Stimulated activated CD8-positive, alpha-beta memory T cell treated with anti-CD3 and anti-CD28 coated beads, Interleukin-2, amount 100 ng/mL, for 1 hour (primary cell): ENCODE measurements at places on chromosomes 1 and 21.
A peak's percentile ranks its signal among the peaks of the same experiment; 100 is the strongest.

DNA sequence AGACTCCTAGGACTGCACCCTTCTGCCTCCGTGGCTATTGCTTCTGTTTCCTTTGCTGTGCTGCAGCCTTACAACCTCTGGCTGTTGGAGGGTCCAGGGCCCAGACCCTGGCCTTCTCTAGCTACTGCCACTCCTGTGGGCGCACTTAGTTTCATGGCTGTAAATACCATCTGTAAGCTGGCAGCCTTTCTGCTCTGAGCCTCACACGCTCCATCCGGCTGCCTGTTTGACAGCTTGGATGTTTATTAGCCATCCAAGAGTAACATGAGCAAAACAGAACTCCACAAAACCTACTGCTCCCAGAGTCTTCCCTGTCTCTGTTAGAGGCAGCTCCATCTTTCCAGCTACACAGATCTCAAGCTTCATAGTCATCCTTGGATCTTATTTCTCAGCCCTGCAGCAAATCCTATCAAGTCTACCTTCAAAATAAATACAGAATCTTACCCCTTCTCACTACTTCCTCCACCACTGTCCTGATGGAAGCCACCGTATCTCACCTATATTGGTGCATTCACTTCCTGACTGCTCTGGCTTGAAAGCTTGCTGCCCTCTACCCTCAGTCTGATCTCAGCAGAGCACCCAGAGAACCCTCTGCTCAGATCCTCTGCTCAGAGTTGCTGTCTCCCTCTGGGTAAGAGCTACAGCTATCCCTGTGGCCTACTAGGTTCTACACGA lies 19.1 kb downstream of the SLC25A33 start:
- DNase-seq, result no peak

- DNase-seq, result no peak
Measured at GRCh38 chr1:206066479-206067171, 13.7 kb downstream of the RHEX start.

- no peak for DNase-seq
Measured at GRCh38 chr1:34631126-34631525, 123.7 kb upstream of the GJB5 start.

- DNase-seq, result no peak
Measured at GRCh38 chr1:34701326-34702060, 53.4 kb upstream of the GJB5 start.

DNA sequence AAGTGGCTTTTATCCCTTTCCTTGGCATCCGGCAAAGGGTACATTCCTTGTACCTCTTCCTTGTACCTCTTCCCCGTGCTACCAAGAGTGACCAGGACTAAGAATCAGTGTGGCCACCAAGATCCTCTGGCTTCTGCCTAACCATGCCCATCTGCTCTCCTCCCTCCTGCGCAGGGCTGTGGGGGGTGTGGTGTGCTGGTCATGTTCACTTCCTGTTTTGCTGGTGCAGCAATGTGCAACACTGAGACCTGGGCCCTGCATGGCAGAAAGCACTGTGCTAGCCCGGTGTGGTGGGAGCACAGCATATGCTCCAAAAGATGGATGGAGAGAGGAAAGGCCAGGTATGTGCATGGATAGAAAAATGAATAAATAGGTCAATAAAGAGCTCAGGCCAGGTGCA lies 33.3 kb upstream of the TENT5C start:
- peak; percentile 7 for DNase-seq

DNA sequence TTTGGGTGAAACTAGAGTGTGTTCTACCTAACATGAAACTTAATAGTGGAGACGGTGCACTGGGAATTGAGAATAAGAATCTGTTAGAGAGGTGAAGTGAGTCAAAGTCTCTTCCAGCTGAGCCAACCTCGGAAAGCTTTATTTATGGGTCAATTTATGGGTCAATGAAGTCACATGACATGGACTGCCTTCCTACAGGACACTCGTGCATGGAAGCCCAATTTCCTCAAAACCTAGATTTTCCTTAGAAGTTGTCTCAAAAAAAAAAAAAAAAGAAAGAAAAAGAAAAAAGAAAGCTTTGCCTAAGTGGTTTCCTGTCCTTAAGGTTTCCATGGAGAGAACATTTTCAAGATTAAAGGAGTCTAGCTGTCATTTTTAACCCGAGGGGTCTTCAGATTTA lies 26.7 kb downstream of the CACHD1 start:
- DNase-seq, result no peak

DNA sequence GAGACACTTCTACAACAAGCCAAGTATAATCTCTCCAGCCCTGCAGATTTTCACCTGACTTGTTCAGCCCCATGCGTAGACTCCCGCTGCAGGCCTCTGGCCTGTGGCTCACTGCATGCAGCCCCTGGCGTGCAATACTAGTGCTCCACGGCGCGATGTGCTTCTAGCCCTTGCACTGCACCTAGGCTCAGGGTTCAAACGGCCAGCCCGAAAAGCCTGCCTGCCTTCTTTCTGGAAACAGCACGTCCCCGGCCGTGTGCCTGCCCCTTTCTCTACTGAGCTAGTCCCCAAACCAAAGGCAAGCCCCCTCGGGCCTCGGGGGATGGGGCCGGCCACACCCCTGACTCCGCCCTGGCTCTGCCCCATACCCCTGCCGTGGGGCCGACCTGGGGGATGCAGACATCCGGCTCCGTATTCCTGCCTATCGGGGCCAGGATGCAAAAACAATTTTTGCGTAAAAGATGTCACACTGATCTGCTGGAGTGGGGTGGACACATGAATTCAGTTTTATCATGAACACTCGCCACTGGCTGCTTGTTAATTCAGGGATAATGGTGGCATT lies 26.3 kb upstream of the TRAPPC10 start:
- DNase-seq, result no peak

GRCh38 chr1:2982615-2983318 lies 38.5 kb upstream of the ACTRT2 start:
- no peak for DNase-seq

DNA sequence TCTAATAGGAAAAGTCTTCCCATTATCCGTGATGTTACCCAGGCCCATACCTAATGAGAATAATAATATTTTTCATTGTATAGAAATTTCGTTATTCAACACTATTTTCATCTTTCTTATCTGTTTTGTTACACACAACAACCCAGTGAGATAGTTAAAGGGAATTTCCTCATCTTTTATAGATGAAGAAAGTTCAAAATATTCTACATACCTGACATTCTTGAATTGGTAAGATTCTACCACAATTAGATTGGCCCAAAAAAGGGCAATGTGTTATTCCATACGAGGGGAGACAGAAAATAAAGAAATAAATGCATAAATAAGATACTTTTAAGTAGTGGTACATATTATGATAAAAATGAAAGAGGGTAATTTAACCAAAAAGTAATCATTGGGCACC lies 405.5 kb upstream of the ADAMTS5 start:
- DNase-seq, result no peak

DNA sequence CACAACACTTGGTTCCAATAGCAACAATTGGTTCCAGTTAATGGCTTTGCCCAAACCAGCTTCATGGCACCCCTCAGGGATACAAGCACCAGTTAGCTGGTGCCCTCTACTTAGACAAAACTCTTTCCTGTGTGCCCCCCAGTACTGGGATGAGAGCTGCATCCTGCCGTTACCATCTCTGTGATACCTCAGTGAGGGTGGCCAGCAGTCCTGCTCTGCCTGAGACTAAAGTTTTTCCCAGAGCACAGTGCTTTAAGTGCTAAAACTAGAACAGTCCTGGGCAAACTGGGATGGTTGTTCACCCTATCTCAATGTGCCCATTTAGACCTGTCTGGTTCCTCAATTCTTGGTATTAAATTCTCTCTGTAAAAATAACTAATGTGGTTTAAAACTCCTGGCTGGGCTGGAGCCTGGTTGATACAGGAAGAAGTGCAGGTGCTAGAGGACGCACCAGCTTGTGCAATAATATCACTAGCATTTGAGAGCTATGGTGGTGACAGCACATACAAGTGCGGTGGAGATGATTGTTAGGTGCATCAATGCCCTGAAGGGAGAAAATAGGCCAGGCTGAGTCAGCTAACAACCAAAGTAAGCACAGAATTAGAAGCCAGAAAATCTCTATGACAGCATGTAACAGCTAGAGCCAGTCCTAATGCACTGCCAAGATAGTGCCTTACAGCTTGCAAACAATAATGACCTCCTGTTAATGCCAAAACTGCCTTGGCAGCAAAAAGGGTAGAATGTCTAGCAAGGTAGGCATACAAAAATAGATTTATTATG lies 179.8 kb upstream of the GALNT2 start:
- DNase-seq, result no peak

GRCh38 chr1:15459771-15460707 lies 3.5 kb downstream of the CELA2A start:
- DNase-seq, result no peak

GRCh38 chr1:67149179-67149770 lies 14.5 kb upstream of the C1orf141 start:
- peak; percentile 19 for DNase-seq

DNA sequence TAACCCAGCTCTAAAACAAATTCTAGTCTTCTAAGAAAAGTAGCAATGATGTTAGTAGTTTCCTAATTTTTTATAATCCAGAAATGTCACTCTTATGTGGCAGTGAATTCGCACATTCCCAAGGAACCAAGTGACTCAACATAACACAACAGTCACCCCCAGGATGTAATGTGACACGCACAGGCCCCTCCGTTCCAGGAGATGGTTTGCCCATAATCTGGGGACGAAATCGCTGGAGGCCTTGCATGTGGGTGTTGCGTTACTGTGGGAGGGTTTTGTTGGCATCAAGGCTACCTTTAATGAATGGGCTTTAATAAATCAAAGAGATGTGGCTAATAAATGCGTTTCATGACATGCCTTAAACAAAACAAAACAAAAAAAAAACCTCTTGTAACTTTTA lies 50.9 kb downstream of the EVA1C start:
- DNase-seq, result no peak

- DNase-seq, result no peak
Measured at GRCh38 chr1:22727873-22728272, 17.2 kb downstream of the EPHB2 start.

DNA sequence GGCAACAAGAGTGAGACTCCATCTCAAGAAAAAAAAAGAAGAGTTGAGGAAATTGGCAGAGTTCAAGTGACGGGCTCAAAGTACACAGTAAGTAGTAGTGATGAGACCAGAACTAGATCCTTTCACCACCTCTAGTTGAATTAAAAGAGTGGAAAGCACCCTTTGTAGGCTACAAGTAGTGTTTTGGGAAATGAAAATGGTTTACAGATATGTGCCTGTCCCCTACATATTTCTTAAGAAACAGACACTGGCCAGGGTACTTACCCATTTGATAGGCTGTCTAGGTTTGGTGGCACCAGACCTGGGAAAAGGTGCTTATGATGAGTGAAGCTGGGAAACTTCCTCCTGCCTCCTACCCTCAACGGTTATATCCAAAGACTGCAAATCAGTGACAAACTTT lies 163.7 kb upstream of the BEND5 start:
- DNase-seq, result no peak

- DNase-seq, result no peak
Measured at GRCh38 chr1:15139654-15140350, 13.7 kb upstream of the TMEM51 start.

GRCh38 chr1:94305704-94306103 lies 68.3 kb upstream of the ARHGAP29 start:
- DNase-seq, result no peak

DNA sequence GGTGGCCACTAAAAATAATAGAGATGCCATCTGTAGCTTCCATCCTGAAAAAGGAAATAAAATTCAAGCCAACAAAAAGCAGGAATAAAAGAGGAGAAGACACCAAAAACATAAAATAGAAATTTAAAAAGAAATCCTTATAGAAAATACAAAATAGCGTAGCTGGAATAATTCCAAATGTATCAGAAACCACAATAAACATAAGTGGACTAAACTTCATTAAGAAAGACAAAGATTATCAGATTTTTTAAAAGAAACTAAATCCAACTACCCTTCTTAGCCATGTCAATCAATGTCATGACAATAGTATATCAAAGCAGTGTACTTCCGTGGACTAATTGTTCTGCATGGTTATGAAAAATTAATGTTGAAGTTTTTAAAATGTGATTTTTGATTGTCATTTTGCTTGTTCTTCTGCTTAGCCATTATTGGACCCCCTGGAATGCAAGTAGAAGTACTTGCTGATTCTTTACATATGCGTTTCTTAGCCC lies 13.2 kb downstream of the IL10RB start:
- DNase-seq, result no peak

GRCh38 chr1:69404486-69404885 lies 163.2 kb upstream of the LRRC7 start:
- DNase-seq, result no peak

DNA sequence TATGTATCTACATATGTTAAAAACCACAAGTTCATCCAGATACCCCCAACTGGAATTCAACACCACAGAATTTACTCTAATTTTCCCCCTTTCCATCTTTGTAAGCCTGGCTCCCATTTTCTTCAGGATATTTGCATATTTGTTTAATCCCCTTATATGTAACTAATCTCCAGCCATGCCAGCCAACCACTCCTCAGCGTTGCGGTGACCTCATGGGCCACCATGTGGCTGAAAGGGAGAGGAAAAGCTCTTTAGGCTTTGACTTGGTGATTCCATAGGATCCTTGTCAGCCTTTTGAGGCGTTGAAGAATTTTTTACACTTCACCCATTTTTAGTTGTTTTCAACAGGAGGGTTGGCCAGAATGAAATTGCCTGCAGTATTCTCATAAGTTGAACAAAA lies 10.0 kb downstream of the CLDN19 start:
- no peak for DNase-seq

GRCh38 chr1:111436726-111437125 lies 9.2 kb upstream of the OVGP1 start:
- no peak for DNase-seq
